ENCODE measurements at places on chromosomes 7 and 10.

DNA sequence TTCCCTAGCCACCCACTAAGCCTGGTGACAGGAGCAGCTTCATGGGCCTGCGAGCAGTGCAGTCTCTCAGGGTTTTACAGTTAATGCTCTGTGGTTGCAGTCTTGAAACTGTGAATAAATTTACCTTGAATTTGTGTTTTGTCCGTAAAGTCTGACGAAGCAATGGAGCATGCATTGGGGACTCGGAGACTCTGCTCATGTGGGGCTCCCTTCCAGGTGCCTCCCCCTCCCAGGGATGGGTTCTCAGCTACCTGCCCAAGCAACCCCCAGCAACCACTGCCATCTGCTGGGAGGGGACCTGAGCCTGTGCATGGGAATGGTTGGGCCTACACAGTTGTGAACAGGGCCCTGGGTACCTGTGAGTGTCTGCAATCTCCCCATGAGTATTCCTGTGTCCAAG is 36.3 kb upstream of the IKZF1 start:
- no peak for DNase-seq

GRCh38 chr10:28891058-28891713 is 213.9 kb downstream of the BAMBI start:
- no peak for DNase-seq

DNA sequence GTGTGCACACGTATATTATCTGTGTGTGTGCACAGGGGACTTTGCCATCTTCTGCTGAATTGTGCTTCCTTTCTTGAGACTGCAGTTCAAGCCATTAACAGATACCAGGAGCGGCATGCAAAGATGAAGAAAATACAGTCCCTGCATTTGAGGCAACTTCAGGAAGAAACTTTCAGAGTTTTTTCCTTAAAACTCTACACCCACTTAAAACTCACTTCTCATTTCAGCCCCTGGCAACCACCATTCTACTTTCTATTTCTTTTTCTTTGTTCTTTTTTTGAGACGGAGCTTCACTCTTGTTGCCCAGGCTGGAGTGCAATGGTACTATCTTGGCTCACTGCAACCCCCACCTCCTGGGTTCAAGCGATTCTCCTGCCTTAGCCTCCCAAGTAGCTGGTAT is 448.9 kb upstream of the ZMIZ1 start:
- no peak for DNase-seq

- no peak for DNase-seq
Measured at GRCh38 chr7:154750353-154750801, 252.5 kb downstream of the PAXIP1 start.

DNA sequence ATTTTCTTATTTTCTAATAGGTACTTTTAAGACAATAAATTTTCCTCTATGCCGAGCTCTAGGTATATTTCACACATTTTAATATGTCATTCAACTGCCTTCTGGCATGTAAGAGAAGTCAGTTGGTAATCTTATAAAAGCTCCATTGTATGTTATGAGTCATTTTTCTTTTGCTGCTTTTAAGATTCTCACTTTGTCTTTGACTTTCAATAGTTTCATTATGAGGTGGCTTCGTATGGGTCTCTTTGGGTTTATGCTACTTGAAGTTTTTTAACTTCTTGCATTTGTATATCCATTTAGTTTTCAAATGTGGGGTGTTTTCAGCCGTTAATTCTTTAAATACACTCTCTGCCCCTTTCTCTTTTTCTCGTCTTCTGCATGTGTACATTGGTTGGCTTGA is 80.5 kb downstream of the ABCA13 start:
- no peak for DNase-seq

DNA sequence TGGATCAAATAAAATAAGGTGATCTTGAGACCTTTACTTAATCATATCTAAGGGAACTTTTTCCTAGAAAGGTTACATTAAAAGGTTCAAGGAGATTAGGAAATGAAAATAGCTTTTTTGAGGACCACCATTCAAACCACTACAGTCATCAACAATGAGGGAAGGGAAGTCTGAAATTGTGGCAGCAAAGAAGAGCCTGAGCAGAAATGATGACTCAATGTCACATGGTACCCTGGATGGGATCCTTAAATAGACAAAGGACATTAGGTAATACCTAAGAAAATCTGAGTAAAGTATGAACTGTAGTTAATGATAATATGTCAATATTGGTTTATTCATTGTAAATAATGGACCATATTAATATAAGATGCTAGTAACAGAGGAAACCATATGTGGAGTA is 236.0 kb downstream of the SEMA3D start:
- DNase-seq: peak; percentile 14

DNA sequence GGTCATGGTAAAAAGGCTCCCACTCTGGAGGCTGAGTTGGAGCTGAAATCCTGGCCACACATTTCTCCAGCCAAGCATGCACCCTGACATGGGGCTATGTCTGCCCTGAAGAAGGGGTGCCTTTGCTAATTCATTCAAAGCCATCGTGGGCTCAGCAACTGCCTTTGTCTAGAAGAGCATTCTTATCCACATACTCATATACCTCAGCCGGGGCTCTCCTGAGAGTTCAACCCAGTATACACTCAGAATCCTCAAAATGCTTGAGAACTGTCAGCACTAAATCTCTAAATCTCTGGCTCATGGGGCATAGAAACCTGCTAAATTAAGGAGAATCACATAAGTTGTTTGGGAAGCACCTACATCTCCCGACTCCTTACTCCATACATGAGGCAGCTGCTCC is 89.3 kb downstream of the MRPL32 start:
- no peak for DNase-seq

- peak; percentile 49 for DNase-seq
Measured at GRCh38 chr7:111138193-111138569, 47.3 kb downstream of the LRRN3 start.

- DNase-seq: no peak
Measured at GRCh38 chr7:57211428-57212100, 79.3 kb upstream of the ZNF479 start.

GRCh38 chr7:156832195-156832877 is 60.6 kb downstream of the LMBR1 start:
- DNase-seq: no peak

- no peak for DNase-seq
Measured at GRCh38 chr7:155002411-155003091, 373 bp downstream of the PAXIP1 start.

DNA sequence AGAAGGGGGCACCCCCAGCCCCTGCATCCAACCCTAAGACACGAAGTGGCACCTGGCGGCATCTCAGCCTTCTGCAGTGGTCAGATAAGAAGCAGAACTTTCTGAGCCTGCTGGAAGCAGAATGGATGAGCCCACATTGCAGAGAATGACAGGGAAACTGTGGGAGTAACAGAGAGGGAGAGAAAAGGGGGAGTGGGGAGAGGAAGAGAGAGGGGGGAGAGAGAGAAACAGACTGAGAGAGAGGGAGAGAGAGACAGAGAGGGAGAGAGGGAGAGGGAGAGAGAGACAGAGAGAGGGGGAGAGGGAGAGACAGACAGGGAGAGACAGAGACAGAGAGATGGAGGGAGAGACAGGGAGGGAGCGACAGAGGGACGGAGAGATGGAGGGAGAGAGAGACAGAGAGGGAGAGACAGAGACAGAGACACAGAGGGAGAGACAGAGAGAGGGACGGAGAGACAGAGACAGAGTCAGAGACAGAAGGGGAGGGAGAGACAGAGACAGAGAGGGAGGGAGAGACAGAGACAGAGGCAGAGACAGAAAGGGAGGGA is 35.9 kb downstream of the MICALL2 start:
- no peak for DNase-seq

DNA sequence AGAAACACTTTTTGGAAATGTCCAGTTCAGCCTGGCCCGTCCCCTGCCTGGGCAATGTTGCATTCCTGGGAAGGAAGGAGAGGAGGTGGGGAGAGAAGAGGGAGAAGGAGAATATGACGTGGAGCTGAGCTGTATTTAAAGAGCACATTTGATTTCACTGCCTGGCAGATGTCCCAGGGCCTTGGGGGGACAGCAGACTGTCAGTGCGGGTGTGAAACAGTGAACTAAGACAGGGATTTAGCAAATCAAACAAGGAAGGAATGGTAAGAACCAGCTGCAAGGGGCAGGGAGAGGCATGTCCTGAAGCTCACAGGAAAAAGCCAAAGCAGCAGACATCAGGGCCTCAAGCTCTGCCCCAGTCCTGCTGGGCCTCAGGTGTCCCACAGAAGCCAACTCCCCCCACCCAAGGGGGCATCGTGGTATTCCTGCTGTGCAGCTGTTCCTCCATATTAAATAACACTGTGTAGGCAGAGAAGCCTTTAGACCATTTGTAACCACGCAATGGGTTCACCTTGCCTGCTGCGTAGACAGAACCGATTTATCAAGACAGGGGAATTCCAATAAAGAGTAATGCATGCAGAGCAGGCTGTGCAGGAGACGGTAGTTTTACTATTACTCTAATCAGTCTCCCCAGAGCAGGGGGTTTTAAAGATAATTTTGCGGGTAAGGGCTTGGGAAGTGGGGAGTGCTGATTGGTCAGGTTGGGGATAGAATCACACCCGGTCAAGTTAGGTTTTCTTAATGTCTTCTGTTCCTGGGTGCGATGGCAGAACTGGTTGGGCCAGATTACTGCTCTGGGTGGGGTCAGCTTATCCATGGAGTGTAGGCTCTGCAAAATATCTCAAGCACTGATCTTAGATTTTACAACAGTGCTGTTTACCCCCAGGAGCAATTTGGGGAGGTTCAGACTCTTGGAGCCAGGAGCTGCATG is 18.3 kb downstream of the LEP start:
- no peak for DNase-seq

DNA sequence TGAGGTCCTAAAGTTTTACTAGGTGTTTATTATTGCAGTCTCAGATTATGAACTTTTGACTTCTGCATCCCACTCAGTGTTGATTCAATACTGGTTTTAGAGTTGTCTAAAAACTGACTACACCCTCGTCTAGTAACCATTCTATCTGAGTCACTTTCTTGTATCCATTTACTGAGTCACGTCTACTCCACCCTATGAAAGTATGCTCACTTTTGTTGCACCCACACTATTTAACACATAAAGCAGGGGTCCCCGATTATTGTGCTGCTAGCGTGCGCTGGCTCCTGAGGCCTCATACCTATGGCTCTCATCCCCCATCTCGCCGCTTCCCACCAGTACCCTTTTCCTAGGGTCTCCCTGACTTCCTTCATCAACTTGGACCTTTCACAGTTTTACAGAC is 2.0 kb downstream of the SAMD9 start:
- peak; percentile 24 for DNase-seq

GRCh38 chr10:35194906-35195305 is 68.3 kb downstream of the CREM start:
- DNase-seq: no peak

GRCh38 chr7:136009488-136010079 is 32.4 kb upstream of the MTPN start:
- peak; percentile 51 for DNase-seq

- no peak for DNase-seq
Measured at GRCh38 chr10:44325157-44325556, 59.7 kb downstream of the CXCL12 start.

DNA sequence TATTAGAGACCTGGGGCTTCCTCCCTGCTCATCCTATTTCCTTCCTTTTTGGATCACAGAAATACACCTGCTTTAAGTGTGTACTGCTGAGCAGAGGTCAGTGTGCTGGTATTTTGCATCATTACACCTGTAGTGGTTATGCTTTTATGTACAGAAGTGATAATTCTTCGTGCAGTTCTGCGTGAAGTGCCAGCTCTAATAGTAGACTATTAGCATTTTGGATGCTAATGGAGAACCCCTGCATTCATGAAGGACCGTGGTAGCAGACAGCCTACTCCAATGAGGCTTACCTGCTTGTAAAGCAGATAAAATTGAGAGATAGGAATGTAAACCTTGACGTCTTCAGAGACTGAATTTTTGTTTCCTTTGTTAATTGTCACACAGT is 114.3 kb downstream of the CDK14 start:
- no peak for DNase-seq

GRCh38 chr7:85095366-85095765 is 91.5 kb downstream of the SEMA3D start:
- DNase-seq: no peak

DNA sequence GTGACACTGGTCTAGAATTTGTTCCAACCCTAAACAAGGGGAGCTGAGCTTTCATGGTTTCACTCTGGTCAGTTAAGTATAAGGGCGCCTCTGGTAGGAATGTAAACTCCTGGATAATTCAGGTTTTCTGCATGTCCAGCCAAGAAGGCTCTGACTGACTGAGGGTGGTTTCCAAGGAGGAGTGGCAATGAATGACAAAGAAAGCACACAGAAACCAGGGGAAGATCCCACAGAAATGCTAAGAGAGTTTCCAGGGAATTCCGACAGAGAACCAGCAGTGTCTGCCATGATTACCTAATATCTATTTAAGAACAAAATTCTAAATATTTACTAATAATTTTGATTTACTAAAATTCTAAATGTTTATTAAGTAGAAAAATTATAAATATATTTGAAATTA is 27.3 kb upstream of the NRG3 start:
- no peak for DNase-seq

DNA sequence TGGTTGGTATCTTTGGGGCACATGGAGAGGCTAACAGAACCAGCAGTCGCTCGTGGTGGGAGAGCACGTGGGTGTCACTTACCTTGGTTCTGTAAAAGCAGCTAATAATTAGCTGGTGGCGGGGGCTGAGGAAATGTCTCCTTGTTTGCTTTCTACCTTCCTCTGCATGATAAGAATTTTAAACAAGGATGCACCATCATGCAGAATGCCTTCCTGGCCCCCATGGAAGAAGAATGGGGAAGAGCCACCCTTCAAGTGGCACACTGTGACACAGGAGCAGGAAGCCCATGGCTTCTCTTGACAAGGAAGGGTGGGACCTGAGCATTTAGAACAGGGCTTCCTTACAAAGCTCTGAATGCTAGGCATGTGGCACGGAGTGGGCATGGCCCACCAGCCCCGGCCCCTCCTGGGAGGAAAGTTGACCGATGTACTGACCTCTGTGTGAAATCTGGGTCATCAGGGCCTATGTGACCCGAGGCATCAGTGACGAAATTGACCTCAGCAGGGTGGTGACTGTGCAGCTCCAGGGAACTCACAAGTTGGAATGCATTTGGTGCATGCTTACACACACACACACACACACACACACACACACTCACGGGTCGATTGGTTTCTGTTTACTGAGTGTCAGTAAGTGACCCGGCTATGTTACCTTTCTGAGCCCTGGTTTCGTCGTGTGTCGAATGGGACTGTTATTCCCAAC is 116.9 kb upstream of the ANLN start:
- DNase-seq: no peak

DNA sequence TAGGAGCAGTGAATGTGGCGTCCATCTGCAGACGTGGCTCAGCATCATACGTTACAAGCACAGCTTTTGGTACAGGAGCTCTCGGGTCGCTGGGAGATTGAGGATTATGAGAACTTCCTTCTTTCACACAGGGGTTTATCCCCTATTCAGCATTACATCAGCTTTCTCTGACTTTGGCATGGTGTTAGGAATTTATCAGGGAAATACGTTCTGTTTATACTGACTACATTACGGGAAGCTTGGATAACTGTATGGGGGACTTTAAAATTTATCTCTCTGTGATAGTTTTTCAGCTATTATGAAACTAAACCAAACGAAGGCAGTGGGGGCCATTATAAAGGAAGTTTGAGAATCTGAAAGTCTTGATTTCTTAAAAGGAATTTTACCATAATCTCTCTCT is 110.1 kb upstream of the INSYN2A start:
- DNase-seq: no peak
